Progenitor cell of endocrine pancreas (in vitro differentiated cells): ENCODE measurements at places on chromosomes 2 and 18.

- DNase-seq = no peak
- H3K4me3 ChIP-seq = no peak overlapping the region
- H3K4me1 ChIP-seq = no peaks in the 10 kb centered on the region
- no peak overlapping the region for H3K27ac ChIP-seq
- no peaks in the 10 kb centered on the region for H3K36me3 ChIP-seq
- H3K27me3 ChIP-seq = peaks cover 3% of the 10 kb centered on the region
Measured at GRCh38 chr2:133303150-133303549, 265.1 kb downstream of the NCKAP5 start.

DNA sequence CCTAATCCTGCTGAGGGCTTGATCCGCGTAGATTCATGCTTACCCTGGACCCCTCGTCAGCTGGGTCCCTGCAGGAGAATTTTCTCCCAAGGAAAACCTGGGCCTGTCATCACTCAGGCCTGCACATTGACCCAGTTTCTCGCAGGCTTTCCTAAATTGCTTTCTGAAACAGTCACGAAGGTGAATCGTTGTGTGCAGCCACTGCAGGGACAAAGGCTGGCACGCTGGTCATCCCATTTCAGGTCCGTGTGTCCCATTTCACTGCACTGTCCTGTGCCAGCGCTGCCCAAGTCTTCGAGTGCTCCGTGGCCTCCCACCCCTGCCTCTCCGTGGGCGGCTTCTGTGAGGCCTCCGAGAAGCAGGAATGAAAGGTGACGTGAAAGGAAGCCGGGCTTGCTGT, 62.8 kb upstream of the YWHAQ start:
- no peak for DNase-seq
- H3K4me3 ChIP-seq = no peak overlapping the region
- H3K27ac ChIP-seq = no peak overlapping the region
- H3K36me3 ChIP-seq = no peaks in the 10 kb centered on the region
- H3K27me3 ChIP-seq = no peaks in the 10 kb centered on the region

- H3K4me1 ChIP-seq = peaks cover 10% of the 10 kb centered on the region
- H3K4me3 ChIP-seq = no peak overlapping the region
- peak overlapping the region; percentile 73 for H3K27ac ChIP-seq
- no peak for DNase-seq
Measured at GRCh38 chr2:10501980-10502802, 54.1 kb upstream of the ODC1 start.

GRCh38 chr2:162295009-162295408, 23.5 kb downstream of the IFIH1 start:
- no peaks in the 10 kb centered on the region for H3K36me3 ChIP-seq
- peaks cover 3% of the 10 kb centered on the region for H3K27me3 ChIP-seq
- no peaks in the 10 kb centered on the region for H3K4me1 ChIP-seq
- no peak overlapping the region for H3K4me3 ChIP-seq
- H3K27ac ChIP-seq = no peak overlapping the region

DNA sequence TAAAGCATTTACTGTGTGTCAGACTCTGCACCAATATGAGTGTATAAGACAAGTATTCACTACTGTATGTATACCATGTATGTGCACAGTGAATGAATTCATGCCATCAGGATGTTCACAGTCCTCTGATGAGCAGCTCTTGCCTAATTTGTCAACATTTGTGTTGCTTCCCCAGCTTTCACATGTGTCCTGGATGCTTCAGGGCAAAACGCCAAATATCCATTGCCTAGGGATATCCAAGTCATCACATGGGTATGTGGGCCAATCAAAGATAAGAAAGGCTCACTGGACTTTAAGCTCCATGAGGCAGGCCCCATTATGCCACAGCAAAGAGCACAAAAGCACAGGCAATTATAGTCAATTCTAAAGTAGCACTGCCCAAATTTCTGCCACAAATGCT, 134.2 kb upstream of the CHAC2 start:
- H3K4me1 ChIP-seq = no peaks in the 10 kb centered on the region
- no peaks in the 10 kb centered on the region for H3K27me3 ChIP-seq

DNA sequence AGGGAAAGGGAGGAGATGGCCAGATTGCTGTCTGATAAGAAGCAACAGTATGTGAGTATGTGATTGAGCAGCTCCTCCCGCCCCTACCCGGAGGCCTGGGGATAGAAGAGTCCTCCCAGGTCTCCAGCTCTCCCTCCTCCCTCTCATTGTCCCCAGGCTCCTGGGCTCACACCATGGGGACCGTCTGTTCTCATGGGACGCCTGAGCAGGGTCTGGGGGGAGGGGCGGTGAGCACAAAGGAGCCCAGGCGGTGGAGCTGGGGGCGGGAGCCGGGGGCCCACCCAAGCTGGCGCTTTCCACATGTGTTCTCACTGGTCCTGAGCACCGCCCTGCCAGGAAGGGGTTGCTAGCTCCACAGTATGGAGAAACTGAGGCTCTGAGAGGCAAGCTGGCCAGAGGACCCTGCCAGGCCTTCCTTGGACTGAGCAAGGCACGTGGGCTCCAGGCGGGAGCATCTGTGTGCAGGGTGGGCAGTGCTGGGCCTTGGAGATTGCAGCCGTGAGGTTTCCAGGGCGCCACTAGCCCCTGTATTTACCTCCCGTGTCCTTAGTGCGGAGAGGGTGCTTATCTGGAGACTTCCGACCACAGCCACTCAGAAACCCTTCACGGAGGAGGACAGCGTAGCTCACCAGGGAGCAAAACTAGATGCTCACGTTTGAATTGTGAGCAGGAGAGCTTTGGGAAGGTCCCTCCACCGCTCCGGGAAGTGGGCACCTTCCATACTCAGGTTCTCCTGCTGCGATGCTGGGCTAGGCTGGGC, 37.4 kb downstream of the PDIA6 start:
- H3K27me3 ChIP-seq = no peaks in the 10 kb centered on the region
- no peak overlapping the region for H3K27ac ChIP-seq
- no peak for DNase-seq
- H3K36me3 ChIP-seq = peaks cover 1% of the 10 kb centered on the region
- H3K4me1 ChIP-seq = peaks cover 2% of the 10 kb centered on the region

- H3K36me3 ChIP-seq = no peaks in the 10 kb centered on the region
- H3K4me3 ChIP-seq = peak overlapping the region; percentile 88
- H3K27ac ChIP-seq = peak overlapping the region; percentile 96
- peaks cover 16% of the 10 kb centered on the region for H3K4me1 ChIP-seq
- DNase-seq = peak; percentile 44
- H3K27me3 ChIP-seq = peaks cover 19% of the 10 kb centered on the region
Measured at GRCh38 chr2:74554820-74555531, 456 bp downstream of the DOK1 start.

- H3K4me3 ChIP-seq = no peak overlapping the region
- peaks cover 9% of the 10 kb centered on the region for H3K27me3 ChIP-seq
- peaks cover 1% of the 10 kb centered on the region for H3K4me1 ChIP-seq
- DNase-seq = no peak
Measured at GRCh38 chr2:109349503-109350465, 220.8 kb downstream of the SH3RF3 start.

DNA sequence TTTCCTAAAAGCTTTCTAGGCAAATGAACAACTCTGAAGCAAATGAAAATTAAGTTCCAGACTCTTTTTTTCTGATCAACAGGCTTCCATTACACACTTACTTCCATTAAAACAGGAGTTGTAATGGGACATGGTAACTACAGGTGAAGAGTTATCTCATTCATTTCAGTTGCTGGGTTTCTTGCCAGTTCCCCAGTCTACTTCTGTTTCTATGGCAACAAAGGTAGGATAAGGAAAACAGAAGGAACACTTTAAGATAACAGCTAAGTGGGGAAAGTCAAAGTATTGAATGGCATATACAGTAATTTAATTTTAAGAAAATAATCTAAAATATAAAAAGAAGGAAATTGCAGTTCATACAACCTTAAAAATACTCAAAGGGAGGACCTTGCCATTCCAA, 25.1 kb downstream of the BAZ2B start:
- H3K36me3 ChIP-seq = peaks cover 7% of the 10 kb centered on the region
- DNase-seq = no peak
- no peak overlapping the region for H3K4me3 ChIP-seq
- no peak overlapping the region for H3K27ac ChIP-seq
- H3K27me3 ChIP-seq = no peaks in the 10 kb centered on the region

DNA sequence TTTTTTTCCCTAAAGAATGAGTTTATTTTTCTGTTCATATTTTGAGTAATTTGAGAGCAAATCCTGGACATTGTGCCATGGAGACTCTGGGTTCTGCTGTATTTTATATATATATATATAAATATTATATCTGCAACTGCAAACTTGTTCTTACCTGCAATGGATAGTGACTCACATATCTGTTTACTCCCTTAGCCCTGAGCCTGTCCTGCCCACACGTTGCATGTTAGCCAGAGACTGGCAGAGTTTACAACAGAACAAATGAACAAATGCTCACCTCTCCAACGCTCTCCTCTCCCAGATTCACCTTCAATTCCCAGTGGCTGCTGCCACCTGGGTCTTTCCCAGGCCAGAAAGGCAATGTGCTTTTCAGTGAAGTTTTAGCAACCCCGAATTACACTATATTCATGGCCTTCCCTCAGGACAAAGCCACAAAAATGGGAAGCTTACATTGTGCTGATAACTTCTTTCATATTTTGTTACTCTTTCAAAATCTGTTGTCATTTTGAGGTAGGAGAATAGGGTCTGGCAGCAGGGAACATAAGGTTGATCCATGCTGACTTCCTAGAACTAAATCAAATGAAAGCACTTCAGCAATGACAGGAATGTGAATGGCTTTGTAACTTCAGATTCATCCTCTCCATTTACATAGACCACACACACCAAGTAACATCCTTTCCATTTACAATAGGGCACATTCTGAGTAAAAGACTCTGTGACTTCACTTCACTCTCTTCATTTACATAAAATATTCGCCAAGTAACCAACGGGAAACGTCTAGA, 105.4 kb upstream of the FAM110C start:
- H3K27me3 ChIP-seq = no peaks in the 10 kb centered on the region
- H3K27ac ChIP-seq = no peak overlapping the region
- no peaks in the 10 kb centered on the region for H3K36me3 ChIP-seq
- H3K4me3 ChIP-seq = no peak overlapping the region
- peaks cover 13% of the 10 kb centered on the region for H3K4me1 ChIP-seq

GRCh38 chr2:85810371-85811179, 56.8 kb downstream of the ATOH8 start:
- H3K4me3 ChIP-seq = no peak overlapping the region
- DNase-seq = no peak
- H3K36me3 ChIP-seq = no peaks in the 10 kb centered on the region
- H3K4me1 ChIP-seq = peaks cover 3% of the 10 kb centered on the region
- H3K27me3 ChIP-seq = peaks cover 9% of the 10 kb centered on the region

- H3K27me3 ChIP-seq = peaks cover 25% of the 10 kb centered on the region
- DNase-seq = no peak
- H3K36me3 ChIP-seq = no peaks in the 10 kb centered on the region
- no peak overlapping the region for H3K27ac ChIP-seq
Measured at GRCh38 chr18:11565716-11566115, 43.7 kb upstream of the SLC35G4 start.

DNA sequence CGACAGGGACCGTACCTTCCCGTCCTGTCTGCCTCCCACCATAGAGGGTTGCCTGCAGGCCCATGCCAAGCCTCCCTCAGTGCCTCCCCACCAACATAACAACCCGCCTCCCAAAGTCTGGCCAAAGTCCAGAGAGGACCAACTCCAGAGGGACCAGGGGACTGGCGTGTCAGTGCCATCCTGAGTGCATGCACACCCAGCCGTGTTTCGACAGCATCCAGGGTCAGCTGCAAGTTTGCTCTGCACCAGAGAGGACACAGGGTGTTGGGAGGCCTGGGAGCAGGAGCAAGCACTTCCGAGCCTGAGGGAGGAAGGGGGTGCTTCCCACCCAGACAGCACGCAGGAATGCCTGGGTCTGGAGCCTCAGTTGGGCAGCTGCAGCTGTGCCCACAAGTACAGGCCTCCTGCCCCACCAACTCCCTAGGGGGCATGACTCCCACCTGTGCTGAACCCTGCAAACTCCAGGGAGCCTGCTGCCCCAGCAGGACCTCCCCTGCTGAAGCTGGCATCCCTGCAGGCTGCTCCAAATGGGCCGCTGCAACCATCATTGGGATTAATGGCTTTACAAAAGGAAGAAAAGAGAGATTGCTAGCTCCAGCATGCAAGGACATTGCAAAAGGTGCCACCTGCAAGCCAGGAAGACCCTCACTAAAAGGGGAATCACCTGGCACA, 618.1 kb upstream of the FSHR start:
- no peaks in the 10 kb centered on the region for H3K27me3 ChIP-seq
- H3K4me1 ChIP-seq = peaks cover 4% of the 10 kb centered on the region
- no peak for DNase-seq
- no peak overlapping the region for H3K27ac ChIP-seq
- H3K36me3 ChIP-seq = no peaks in the 10 kb centered on the region
- H3K4me3 ChIP-seq = no peak overlapping the region

DNA sequence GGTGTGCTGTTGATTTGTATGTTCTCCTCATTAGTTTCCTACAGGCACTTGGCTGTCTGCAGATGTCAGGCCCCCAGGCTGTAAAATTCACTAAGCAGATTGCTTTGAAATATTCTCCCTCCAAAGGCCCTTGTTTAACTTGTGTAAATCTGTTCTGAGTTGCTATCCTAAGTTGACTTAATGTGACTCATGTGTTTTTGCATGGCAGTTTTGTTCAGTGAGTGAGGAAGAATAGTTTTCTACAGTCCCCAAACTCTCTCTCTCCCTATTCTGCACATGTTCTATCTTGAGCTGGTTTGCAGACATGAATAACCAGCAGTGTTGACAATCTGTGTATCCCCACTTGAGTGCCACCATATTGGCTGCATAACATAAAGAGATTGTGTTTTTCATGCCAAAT, 1005.4 kb upstream of the DDX18 start:
- no peak overlapping the region for H3K4me3 ChIP-seq
- H3K27ac ChIP-seq = no peak overlapping the region
- H3K27me3 ChIP-seq = no peaks in the 10 kb centered on the region
- no peak for DNase-seq

- no peak overlapping the region for H3K27ac ChIP-seq
- DNase-seq = no peak
- peaks cover 31% of the 10 kb centered on the region for H3K4me1 ChIP-seq
Measured at GRCh38 chr2:1731963-1732768, 12.1 kb downstream of the PXDN start.

GRCh38 chr2:36355890-36356297, 316 bp downstream of the CRIM1 start:
- no peaks in the 10 kb centered on the region for H3K36me3 ChIP-seq
- no peak for DNase-seq
- peak overlapping the region; percentile 88 for H3K4me3 ChIP-seq
- H3K27ac ChIP-seq = no peak overlapping the region
- peaks cover 35% of the 10 kb centered on the region for H3K4me1 ChIP-seq

DNA sequence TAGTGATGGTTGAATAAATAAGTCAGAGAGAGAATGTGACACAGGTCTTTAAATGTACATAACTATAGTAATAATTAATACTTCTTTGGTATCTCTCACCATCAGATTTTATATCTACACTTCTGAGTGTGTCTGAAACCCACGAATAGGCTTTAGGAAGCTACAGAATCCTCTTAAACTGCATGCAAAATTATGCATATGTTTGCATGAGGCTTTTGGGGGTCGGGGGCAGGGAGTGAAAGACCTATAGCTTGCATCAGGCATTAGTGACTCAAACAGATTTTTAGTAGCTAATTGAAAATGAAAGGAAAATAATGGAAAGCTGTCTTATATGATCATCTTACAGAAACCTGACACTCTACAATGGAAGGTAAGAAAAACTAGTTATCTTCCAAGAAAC, 14.9 kb downstream of the LRPPRC start:
- H3K27ac ChIP-seq = no peak overlapping the region
- no peak overlapping the region for H3K4me3 ChIP-seq
- H3K4me1 ChIP-seq = peaks cover 3% of the 10 kb centered on the region

- no peaks in the 10 kb centered on the region for H3K36me3 ChIP-seq
- no peaks in the 10 kb centered on the region for H3K27me3 ChIP-seq
- H3K4me1 ChIP-seq = peaks cover 9% of the 10 kb centered on the region
- H3K4me3 ChIP-seq = no peak overlapping the region
Measured at GRCh38 chr2:107719836-107720235, 106.9 kb upstream of the RGPD4 start.

- no peak overlapping the region for H3K27ac ChIP-seq
- no peaks in the 10 kb centered on the region for H3K4me1 ChIP-seq
- H3K36me3 ChIP-seq = peaks cover 4% of the 10 kb centered on the region
- H3K27me3 ChIP-seq = no peaks in the 10 kb centered on the region
- H3K4me3 ChIP-seq = no peak overlapping the region
Measured at GRCh38 chr18:11339188-11339775, 189.9 kb upstream of the PIEZO2 start.
